ENCODE measurements at places on chromosomes 7 and 10.

GRCh38 chr7:102306916-102307677 is 20.4 kb downstream of the SH2B2 start:
- no peak for DNase-seq

DNA sequence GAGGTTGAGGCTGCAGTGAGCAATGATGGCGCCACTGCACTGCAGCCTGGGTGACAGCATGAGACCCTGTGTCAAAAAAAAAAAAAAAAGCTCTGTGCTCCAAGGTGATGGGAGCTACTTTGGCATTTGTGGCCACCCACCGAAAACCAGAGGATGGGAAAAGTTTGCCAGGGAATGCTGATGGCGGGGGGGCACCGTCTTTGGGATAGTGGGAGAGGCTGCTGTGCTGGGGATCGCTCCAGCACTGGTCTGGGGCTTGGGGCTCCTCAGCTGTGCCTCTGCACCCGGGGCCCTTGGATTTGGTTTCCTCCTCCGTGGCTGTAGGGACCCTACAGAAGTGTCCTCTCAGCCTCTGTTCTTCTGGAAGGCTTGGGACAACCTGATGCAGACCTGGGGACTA is 11.7 kb upstream of the RAMP3 start:
- DNase-seq, result no peak

GRCh38 chr7:27102581-27103442 is at the start of gene HOXA2:
TSS of gene HOXA2 (minus strand) at chr7:27102683. CDS start at chr7:27102500, 183 bp downstream.
- no peak for DNase-seq

- no peak for DNase-seq
Measured at GRCh38 chr7:22653951-22654350, 73.0 kb upstream of the IL6 start.

- no peak for DNase-seq
Measured at GRCh38 chr7:1253681-1254181, 21.1 kb downstream of the UNCX start.

- no peak for DNase-seq
Measured at GRCh38 chr7:79453558-79454360, at the start of gene MAGI2. TSS of gene MAGI2 (minus strand) at chr7:79453667. CDS start at chr7:79453320, 347 bp downstream.

DNA sequence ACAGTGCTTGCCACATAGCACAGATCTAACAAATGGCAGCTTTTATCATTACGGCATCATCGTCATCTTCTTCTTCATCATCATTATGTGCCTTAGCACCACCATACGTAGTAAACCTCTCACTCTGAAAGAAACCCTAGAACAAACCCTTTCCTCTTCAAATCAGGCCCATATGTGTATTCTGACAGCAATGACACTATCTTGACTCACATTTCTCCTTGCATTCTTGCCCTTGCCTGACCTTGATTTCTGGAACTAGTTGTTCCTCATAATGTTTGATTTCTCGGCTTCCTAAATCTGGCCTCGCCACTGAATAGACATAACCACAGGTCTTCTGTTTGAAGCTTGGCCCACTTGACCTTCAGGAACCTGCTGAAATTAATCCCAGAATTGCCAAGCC is 115.3 kb downstream of the DGKI start:
- no peak for DNase-seq
